ENCODE measurements at places on chromosomes 4 and X. TPM values are rescaled to one million over a fixed set of nuclear protein-coding genes. Genes with fewer than 3 reads are reported as not detected.

The NEIL3 gene
- 1.7 TPM for total RNA-seq

The TMPRSS11F gene
- not detected for total RNA-seq

DNA sequence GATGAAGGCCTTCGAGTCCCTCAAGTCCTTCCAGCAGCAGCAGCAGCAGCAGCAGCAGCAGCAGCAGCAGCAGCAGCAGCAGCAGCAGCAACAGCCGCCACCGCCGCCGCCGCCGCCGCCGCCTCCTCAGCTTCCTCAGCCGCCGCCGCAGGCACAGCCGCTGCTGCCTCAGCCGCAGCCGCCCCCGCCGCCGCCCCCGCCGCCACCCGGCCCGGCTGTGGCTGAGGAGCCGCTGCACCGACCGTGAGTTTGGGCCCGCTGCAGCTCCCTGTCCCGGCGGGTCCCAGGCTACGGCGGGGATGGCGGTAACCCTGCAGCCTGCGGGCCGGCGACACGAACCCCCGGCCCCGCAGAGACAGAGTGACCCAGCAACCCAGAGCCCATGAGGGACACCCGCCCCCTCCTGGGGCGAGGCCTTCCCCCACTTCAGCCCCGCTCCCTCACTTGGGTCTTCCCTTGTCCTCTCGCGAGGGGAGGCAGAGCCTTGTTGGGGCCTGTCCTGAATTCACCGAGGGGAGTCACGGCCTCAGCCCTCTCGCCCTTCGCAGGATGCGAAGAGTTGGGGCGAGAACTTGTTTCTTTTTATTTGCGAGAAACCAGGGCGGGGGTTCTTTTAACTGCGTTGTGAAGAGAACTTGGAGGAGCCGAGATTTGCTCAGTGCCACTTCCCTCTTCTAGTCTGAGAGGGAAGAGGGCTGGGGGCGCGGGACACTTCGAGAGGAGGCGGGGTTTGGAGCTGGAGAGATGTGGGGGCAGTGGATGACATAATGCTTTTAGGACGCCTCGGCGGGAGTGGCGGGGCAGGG lies 568 bp downstream of the HTT start:
- peak; percentile 42 for DNase-seq

GRCh38 chr4:83644677-83645659 lies 109.1 kb downstream of the GPAT3 start:
- no peak for DNase-seq
